Bronchial epithelial cell (primary cell): ENCODE measurements at places on chromosomes 5 and 9.

DNA sequence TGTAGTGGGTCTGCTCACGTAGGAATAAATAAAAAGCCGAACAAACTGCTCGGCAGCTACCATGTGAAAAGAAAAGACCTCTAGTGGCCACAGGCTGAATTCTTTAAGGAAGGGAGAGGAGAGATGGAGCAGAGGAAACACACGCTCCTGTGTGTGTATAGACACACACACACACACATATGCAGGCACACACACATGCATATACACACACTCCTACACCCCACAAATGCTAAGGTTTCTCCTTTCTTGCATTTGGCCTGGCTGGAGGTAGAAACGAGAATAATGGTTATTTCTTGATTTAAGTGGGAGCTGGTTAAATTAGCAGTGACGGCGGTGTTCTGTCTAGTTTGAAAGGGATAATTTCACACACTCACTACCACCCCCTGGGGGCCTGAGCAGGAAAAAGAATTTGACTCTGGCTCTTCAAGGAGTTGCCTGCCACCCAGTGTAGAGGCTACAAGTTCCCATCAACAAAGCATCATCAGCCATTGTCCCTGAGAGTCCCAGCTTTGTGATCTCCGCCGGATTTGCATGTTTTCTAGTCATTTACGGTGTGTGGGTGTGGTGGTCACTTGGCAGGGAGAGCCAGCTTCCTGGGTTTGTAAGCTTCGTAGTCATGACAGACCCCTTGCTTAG lies at the start of gene INSYN2B:
Gene INSYN2B (minus strand): TSS at position 78 of the 636 bp plus-strand sequence. CDS start 96,597 bp downstream, outside the sequence.
- peak; percentile 81 for DNase-seq

- no peak for DNase-seq
Observed at GRCh38 chr9:124455820-124456219, 5.6 kb downstream of the ADGRD2 start.

DNA sequence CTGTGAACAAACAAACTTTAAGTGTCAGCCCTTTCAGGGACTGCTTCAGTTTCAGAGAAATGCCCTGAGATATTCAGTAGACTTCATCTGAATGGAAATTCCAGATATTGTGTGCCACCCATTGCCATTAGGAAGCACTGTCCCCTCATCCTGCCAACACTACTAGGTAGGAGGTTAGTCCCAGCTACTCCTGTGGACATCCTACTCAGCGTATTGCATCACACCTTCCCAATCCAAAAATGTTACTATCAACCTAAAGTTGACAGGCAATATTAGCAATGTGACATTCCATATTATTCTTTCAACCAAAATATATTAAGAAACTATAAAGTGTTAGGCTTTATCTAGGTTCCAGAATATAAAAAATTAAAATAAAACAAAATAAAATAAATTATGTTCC lies 552.0 kb upstream of the ST8SIA4 start:
- no peak for DNase-seq

GRCh38 chr9:89419978-89420394 lies 77.9 kb downstream of the SEMA4D start:
- no peak for DNase-seq

GRCh38 chr5:142661957-142662356 lies 23.9 kb downstream of the FGF1 start:
- DNase-seq, result no peak

- no peak for DNase-seq
Observed at GRCh38 chr9:133581011-133581410, 28.2 kb downstream of the FAM163B start.

DNA sequence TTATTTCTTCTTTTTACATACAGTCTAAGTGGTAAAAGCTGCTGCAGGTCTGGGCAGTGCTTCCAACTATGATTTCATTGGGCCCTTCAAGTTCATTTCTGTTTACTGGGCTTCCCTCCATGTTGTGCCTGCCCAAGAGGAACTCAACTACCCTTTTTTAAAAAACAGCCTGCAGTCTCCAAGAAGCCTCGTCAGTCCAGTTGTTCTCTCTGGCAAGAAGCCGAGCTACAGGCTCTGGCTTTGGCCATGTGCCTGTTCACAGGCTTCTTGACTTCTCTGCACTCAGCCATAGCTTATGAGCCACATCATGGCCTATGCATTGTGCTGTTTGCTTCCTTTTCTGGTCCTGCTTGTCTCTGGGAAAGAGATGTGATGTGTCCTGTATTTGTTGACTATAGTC lies 119.7 kb upstream of the PJA2 start:
- DNase-seq, result peak; percentile 58

DNA sequence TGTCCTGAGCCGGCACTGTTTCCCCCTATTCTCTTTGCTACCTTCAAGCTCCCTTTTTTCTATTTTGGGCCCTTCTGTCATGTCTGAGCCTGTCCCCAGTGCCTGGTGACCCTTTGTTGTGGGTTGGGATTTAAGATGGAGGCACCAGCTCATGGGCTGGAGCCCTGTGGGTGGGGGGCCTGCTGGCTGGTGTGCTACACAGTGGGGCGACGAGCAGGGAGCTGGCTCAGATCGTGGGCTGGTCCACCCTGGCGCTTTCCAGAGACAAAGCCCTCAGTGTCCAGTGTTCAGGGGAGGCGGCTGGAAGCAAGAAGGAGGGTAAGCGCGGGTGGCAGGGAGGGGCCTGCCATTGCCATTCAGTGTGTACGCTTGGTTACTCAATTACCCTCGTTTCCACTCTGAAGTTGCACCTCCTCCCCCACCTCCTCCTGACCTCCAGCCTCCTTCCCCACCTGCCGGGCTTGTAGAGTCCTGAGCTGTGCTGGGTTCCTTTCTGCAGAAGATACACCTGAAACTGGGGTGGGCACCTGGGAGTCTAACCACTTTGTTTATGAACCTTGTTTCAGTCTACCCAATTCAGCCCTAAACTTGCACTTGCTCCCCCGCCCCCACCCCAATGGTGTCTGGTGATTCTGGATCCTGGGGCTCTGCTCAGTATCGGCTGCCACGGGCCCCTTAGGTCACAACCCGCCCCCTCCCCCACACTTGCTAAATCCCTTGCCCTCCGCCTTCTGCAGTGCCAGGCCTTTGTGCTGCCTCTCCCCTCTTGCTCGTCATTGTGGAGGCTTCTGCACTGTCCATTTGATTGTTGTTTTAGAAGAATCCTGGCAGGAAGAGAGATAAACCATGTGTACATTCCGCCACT lies 49.9 kb downstream of the MVB12B start:
- no peak for DNase-seq

DNA sequence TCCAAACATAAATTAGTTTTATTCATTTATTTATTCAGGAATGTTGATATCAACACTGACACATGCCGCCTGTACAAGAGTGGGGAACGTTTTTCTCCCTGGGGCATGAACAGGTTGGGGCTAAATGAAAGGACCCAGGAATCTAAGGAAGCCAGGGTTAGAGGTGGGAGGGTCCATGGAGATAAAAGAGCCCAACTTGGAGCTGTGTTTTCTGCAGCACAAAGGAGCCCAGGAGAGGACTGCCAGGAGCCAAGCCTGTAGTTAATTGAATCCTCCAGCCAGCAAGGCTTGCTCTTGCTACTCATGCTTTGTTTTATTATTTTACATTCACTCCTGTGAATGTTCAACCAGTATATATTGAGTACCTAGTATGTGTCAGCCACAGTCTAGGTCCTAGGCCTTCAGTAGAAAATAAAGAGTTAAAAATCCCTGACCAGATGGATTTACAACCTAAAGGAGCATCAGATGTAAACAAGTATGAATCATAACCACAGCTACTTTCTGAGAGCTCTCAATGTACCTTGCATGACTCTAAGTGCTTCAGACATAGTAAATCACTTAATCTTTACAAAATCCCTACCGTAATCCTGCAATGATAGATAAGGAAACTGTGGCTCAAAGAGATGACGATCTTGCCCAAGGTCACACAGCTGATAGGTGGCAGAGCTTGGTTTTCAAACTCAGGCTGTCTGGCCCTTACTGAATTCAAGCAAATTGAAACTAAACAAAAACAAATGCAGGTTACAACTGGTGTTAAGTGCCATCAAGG lies 69.8 kb downstream of the ASTN2 start:
- DNase-seq, result peak; percentile 33

GRCh38 chr5:141870228-141870627 lies 8.0 kb downstream of the PCDH1 start:
- no peak for DNase-seq
